CD4-positive, CD25-positive, alpha-beta regulatory T cell (primary cell): ENCODE measurements at places on chromosomes 2 and 18.

DNA sequence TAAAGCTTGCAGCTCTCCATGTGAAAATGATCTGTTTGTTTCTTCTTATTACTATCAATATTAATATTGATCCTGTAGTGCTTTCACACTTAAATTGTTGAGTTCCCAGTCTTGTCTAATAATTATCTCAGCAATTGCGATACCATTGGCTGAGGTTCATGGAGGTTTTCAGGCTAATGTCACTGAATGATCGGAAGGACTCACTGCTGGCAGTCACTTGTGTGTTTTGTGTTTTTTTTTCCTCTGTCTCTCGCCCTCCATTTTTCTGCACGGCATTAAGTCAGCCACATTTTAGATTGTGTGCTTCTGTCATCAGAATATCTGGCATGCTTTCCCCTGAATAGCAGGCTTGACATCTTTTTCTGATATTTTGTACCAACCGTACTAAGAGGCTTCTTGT is 43.7 kb downstream of the AGAP1 start:
- DNase-seq = no peak

DNA sequence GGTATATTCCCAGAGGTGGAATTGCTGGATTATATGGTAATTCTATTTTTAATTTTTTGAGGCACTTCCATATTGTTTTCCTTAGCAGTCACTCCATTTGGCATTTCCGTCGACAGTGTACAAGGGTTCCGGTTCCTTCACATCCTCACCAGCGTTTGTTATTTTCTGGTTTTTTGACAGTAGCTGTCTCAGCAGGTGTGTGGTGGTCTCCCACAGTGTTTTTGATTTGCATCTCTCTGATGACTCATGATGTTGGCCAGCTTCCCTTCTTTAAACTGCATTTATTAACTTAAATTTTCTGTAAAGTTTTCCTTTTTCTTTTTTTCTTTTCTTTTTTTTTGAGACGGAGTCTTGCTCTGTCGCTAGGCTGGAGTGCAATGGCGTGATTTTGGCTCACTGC is 19.7 kb downstream of the SH3BP4 start:
- no peak for DNase-seq

- no peak for DNase-seq
These were observed 11.3 kb downstream of the MALT1 start for GRCh38 chr18:58682429-58683069.

DNA sequence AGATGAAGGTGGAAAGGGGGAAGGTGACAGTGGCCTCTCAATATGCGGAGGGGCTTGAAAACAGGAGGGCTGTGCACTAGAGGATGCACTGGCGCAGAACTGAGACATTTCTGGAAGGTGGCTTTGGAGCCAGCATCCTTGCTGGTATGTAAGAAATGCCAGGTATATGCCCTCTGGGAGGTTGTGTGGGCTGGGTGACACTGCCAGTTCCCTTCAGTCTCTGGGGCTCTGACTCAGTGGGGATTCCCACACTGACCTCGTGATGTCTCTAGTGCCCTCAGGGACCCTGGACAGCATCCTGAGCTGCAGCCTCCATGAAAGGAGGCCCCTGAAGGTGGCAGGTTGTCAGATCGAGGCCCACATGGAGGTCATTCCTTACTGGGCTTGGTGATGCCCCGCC is 74.0 kb downstream of the AGAP1 start:
- DNase-seq = no peak

DNA sequence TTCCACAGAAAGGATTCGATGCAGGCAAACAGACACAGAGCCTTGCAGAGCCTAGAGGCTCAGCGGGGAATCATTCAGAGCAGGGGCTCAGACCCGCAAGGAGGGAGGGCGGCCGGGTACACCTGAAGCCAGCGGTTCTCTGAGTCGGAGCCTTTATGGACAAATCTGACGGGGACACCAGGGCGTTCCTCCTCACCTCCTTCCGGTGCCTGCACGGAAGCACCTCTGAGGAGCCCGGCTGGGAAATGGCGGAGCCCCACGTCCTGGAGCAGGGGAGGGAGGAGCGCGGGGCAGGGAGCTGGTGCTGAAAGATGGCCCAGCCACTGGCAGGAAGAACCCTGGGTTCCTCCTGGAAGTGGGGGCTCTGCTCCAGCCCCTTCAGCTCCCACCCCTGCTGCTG is 193.5 kb upstream of the ALKAL2 start:
- DNase-seq = no peak

GRCh38 chr2:10680957-10681356 is 8.8 kb downstream of the NOL10 start:
- DNase-seq = no peak

DNA sequence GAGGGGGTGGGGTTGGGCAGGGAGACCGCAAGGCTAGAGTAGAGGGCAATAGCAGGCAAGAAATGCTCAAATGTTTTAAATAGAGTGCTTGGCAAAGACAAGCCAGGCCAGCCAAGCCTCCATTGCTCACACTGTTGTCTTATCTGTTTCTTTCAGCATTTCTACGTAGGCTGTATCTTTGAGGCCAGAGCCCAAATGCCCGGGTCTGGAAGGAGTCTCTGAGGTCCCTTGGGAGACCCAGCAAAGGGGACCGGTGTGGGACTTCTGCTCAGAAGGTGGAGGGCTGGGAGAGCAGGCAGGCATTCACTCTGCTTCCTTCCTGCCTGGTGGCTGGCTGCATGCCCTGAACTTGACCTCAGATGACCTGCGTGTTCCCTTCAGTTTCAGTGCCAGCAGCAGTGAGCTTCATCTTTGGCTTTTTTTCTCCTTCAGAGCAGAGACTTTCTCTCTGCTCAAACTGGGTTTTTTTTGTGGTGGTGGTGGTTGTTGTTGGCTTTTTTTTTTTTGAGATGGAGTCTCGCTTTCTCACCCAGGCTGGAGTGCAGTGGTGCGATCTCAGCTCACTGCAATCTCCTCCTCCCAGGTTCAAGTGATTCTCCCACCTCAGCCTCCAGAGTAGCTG is 13.7 kb upstream of the TET3 start:
- peak; percentile 68 for DNase-seq

- DNase-seq = no peak
These were observed 206.2 kb upstream of the PXDN start for GRCh38 chr2:1950474-1950873.

- no peak for DNase-seq
These were observed 71.0 kb downstream of the PDE1A start for GRCh38 chr2:182355815-182356214.

GRCh38 chr2:211447548-211447947 is 891.1 kb downstream of the CPS1 start:
- no peak for DNase-seq

GRCh38 chr18:33034945-33035344 is 262.1 kb upstream of the KLHL14 start:
- no peak for DNase-seq

DNA sequence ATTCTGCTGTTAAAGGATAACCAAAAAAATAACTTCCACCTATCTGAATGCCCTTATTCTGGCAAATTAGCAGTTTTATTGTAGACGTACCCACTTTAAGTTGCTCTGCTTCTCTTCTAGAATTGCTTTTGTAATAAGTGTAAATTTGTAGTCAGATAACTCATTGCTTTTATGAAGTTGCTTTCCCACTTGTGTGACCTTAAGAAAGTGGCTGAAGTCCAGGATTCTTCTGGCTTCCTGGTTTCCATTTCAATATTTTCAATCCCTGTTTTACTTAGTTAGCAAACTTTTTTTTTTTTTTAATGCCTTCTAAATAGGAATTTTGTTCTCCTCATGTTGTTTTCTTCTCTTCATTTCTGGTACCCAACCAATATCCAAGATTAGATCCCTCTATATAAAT is 59.8 kb downstream of the GLS start:
- DNase-seq = no peak

DNA sequence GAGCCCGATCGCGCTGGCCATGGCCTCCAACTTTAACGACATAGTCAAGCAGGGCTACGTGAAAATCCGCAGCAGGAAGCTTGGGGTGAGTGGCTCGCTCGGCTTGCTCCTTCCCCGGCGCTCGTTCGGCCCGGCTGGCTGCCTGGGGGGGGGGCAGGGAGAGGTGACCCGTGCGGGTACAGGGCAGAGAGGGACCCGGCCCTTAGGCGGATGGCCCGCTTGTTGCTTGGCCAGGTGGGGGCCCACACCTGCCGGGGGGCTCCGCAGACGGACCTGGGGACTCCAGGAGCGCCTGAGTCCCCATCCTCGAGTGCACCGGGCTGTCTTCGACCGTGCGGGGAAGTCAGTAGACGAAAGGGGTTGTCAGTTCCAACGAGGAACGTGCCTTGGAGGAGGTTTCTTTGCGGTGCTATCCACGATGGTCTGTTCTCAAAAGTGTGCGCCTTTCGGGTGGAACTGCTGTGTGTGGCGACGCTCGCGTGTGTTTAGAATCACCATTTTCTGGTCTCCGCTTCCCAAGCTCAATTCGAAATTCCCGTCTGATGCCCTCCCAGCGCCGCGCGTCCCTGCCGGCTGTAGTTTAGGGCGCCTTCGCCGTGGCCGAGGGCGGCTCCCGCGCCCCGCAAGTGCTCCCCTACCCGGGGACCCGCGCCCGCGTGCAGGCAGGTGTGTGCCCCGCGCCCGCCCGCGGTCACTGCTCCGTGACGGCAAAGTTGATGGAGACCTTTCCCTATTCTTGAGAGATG is 711 bp downstream of the DOK6 start:
- DNase-seq = no peak

DNA sequence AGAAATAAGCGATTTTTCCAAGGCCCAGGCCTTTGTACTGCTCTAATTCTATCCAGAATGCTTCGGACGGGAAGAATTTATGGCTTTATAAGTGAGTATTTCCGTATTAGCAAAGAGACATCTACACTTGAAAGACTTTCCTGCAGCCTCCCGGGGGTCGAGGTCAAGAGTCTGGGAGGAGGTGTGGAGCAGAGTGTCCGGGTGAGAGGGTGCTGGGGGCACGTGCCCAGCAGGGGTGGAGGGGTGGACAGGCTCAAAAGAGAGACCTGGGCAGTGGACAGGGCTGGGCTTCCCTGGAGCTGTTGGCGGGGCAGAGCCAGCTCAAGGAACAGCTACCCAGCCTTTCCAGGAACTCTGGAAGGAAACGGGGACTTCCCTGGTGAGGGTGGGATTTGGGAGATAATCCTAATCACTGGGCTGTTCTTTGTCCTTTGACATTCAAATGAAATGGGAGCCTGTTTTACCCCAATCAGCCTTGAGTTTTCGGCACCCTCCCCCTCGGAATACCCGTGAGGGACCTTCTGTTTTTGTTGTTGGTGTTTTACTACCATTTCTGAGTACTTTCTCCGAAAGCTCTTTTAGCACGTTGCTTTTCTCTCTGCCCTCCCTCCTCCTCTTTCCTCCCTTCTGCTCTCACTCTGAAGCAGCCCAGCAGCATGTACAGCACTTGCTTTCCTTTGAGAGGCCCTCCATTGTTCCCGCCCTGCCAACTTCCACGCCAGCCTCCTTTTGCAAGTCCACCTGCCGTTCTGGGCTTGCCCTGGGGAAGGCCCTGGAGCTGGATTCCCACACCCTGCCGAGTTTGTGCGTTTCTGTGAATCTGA is 164.7 kb downstream of the AGAP1 start:
- DNase-seq = peak; percentile 7

GRCh38 chr18:5895299-5895875 is at the start of gene TMEM200C:
TMEM200C (minus strand) TSS chr18:5895522; CDS start chr18:5892063, 3,459 bp downstream.
- no peak for DNase-seq

GRCh38 chr2:104890685-104891069 is 36.8 kb downstream of the POU3F3 start:
- no peak for DNase-seq

GRCh38 chr2:46538393-46538792 is 59.0 kb downstream of the TMEM247 start:
- no peak for DNase-seq

DNA sequence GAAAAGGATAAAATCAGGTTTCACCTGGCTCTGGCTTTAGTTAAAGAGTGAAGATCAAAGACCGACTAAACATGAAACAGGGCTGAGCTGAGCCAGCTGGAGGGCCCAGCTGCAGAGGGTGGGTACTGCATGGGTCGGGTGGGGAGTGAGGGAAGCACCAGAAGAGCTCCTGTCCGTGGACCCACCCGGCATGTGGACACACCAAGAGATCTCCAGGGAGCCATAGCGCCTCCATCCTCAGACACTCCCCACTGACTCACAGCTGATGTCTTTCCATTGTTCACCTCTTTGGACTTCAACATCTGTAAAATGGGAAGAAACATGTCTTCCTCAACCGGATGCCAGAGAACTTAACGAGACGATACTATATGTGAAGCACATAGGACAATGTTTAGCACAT is 178.3 kb upstream of the KLHL29 start:
- no peak for DNase-seq

DNA sequence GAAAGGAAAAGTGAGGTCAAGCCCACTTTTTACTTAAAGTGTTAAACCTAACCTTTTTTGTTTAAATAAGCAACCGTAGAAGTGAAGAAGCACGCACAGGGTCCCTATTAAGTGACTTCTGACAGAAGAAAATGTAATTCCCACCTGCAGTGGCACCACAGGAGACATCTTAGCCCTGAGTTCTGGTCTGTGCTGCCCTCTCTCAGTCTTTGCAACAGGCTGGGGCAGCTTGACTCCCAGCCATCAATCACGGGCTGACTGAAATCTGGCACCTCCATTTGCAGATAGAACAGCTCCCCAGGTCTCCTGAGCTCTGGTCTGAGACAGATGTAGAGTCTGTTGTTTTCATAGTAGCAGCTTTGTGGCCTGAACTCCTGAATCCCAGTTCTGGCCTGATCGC is 170.0 kb downstream of the LTBP1 start:
- DNase-seq = no peak

DNA sequence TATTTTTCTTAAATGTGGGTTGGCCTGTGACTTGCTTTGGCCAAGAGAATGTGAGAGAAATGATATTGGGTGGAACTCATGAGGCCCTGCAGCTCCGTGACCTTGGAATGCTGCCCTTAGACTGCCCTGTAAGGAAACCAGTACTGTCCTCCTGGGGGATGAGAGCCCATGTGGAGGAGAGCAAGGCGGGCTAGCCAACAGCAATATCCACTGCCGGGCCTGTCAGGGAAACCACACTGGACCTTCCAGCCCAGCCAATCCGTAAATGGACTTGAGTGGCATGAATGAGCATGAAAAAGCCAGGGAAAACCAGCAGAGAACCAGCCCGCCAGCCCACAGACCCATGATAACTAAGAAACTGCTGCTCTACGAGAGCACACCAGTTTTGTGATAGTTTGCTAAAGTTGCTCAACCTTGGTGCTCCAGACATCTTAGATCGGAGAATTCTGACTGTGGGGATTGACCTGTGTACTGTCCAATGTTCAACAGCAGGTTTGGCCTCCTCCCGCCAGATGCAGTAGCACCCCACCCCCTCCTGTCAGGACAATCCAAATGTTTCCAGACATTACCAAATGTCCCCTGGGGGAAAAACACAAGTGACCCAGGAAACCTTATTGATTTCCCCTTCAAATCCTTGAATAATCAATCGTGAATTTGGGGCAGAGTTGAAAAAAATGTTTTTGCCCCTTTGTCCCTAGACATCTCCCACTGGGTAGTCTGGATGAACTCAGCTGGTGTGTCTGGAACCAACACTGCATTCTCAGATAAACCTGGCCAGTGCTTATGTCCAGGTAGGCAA is 27.2 kb downstream of the ALPK2 start:
- no peak for DNase-seq

GRCh38 chr2:74399785-74400184 is 19.7 kb upstream of the DCTN1 start:
- no peak for DNase-seq

DNA sequence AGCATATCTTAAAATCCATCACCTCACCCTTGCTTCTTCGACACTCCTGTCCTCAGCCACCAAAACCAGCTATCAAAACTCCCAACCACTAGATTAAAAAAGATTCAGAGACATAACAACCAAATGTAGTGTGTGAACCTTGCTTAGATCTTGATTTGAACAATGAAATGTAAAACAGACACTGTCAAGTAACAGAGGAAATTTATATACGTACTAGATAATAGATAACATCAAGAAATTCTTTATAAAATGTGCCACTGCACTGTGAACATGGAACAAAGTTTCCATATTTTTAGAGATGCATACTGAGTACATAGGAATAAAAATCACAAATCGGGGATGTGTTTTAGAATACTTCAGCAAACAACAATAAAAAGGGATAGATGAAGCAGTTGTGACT is 86.0 kb downstream of the THADA start:
- DNase-seq = no peak
